ENCODE measurements at places on chromosomes 4 and X.

- DNase-seq = no peak
These were observed 8.7 kb upstream of the ZNF674 start for GRCh38 chrX:46553935-46554334.

DNA sequence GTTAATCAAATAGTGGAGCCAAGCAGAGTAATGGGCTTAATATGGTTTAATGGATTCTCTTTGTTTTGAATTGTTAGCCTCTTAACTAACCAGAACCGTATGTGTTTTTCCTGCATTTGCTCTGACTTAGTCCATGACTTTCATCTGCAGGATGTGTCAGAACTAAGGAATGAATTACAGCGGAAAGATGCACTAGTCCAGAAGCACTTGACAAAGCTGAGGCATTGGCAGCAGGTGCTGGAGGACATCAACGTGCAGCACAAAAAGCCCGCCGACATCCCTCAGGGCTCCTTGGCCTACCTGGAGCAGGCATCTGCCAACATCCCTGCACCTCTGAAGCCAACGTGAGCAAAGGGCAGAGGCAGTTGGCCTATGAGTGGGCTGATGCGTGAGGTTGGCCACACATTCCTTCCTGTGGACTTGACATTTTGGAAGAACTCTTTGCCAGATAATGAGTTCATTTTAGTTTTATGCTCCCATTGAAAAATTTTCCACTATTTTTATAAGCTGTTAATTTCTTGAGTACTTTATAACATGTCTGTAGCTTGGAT, 9.1 kb downstream of the MED28 start:
- DNase-seq = no peak

DNA sequence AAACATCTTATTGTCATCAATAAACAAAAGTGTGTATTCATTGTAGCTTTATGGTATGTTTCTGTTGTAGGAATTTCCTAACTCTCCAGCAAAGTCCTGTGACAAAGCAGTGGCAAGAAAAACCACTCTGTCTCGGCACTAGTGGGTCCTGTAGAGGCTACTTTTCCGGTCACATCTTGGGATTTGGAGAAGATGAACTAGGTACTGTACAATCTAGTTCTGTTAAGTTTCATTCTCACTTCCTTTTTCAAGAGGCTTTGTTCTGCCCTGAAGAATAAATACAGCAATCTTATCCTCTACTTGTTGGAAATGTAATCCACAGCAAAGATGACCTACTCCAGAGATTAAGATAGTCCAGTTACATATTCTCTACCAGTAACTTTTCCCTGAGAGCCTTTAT, 69.3 kb downstream of the HHIP start:
- DNase-seq = no peak

GRCh38 chr4:62622089-62622488, 1422.0 kb downstream of the ADGRL3 start:
- no peak for DNase-seq

- DNase-seq = peak; percentile 31
These were observed 11.8 kb upstream of the DTHD1 start for GRCh38 chr4:36269533-36270173.

GRCh38 chrX:67692246-67692645, 148.4 kb downstream of the AR start:
- no peak for DNase-seq

DNA sequence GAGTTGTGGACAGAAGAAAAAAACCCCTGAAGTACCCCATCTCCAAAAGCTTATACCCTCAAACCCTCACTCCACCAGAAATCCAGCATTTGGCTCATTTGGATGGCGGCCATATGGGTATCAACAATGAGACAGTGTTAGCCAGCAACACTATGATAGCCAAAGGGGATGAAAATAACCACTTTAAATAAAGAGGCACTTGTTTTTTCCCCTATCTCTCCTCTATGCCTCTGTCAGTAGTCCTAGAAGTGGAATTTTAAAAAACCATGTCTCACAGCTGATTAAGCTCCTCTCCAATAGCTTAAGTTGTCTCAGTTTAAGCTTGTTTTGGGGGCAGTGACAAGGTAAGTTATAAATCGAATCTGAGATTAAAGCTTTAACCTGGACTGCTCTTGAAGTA, 124.0 kb downstream of the MOSPD2 start:
- peak; percentile 1 for DNase-seq

DNA sequence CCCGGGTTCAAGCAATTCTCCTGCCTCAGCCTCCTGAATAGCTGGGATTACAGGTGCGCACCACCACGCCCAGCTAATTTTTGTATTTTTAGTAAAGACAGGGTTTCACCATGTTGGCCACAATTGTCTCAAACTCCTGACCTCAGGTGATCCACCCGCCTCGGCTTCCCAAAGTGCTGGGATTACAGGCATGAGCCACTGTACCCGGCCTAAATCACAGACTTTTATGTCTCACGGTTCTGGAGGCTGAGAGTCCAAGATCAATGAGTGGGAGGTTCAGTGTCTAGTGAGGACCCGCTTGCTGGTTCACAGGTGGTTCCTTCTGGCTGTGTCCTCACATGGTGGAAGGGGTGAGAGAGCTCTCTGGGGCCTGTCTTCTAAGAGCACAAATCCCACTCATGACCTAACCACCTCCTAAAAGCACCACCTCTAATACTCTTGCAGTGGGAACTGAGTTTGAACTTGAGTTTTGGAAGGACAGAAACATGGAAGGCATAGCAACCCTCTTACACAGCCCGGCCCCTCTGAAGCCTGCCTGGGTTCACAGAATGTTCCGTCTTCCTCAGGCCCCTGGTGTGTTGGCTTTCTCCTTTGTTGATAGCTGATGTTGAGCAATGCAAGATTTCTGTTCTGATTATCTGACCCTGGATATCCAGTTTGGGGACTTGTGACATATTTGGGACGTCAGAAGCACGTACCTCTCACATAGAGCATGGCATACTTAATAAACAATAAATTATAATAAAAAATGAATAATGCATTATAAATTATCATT, 1.9 kb upstream of the AKAP17A start:
- DNase-seq = no peak

GRCh38 chr4:2882341-2882740, 38.7 kb downstream of the ADD1 start:
- DNase-seq = no peak

DNA sequence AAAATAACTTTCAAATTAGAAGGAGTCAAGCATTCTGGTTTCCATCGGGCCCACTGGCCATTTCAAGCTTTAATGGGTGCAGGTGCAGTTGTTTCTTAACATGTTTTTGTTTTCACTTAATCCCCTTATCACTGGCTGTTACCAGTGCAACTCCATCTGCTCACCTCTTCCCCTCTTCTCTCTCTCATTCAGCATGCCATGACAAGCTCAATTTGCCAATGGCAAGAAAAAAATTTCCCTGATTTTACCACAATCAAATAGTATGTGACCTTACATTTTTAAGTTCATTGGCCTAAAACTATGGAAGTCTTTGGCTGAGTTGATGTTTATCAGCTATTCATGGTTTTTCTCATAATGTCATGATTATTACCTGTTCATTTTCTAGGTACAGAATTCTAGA, 299.1 kb upstream of the BMP3 start:
- DNase-seq = no peak

DNA sequence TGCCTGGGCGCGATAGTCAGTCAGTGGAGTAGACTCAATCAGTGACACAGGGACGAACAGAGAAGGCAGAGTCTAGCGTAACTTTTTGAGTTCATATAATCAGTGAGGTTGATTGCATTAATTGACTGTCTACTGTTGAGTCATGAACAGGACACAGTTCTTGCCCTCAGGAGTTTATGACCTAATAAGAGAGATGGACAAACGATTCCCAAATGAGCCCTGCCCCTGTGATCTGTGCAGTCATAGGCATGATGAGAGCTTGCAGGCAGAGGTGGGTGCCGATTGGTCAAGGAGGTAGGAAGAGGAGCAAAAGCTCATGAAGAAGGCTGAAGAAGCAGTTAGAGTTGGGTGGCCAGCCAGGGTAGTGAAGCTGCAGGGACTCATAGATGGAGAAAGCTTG, 57.1 kb downstream of the ADD1 start:
- no peak for DNase-seq

DNA sequence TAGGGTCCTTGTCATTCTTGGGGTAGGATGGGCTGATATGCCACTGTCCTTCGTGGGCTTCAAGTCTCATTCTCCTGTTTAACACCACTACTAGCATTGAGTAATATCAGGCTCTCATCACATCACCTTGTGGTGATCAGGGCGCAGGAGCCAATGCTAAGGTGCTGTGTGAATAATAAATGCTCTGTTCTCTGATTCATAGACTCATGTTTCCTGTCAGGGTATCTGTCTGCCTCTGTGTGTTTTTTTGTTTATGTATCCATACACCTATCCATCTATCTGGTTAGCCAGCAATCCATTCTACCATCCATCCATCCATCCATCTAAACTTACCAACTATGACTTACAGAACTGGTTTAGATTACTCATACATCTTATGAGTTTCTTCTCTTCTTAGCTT, 525.1 kb upstream of the ATOH1 start:
- no peak for DNase-seq

- peak; percentile 35 for DNase-seq
These were observed 69.6 kb upstream of the C4orf50 start for GRCh38 chr4:6087669-6088341.

DNA sequence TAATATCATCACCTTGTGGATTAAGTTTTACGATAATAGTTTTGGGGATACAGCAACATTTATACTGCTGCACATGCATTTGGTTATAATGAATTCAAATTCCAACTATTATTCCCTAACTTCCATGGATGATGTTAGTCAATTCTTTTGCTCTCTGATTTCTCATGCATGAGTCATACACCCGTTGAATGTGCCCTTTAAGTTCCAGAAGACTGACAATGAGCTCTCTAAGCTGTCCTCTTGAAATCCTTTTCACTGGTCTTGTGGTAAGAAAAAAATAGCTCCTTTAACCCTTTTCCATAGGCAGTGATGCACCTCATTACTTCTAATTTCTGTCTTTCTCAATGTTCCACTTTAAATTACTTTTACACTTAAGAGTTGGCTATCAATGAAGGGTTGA, 1095.2 kb upstream of the POU3F4 start:
- no peak for DNase-seq

DNA sequence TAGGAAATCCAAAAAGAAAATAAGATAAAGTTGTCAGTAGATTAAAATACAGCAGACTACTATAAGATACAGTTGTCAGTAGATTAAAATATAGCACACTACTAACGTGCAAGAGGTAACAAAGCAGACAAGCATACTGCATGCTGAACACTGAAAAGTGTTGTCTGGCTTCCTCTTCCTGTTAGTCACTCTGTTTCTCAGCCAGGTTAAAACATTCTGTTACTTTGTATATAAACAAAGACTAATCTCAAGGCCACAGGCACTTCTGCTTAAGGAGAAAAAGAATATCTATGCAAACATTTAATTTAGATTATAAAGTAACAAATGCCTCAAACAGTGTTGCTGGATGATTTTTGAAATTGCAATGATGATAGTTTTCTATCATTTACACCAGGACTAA, 41.0 kb upstream of the SCD5 start:
- DNase-seq = no peak

DNA sequence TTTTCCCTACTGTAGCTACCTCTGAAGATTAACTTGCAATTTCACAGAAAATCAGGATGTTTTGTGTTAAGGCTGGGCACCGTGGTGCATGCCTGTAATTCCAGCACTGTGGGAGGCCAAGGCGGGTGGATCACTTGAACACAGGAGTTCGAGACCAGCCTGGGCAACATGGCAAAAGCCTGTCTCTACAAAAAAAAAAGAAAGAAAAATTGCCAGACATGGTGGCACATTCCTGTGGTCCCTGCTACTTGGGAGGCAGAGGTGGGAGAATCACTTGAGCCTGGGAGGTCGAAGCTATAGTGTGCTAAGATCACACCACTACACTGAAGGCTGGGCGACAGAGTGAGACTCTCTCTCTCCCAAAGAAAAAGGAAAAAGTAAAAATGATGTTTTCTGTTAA, 27.4 kb downstream of the APELA start:
- no peak for DNase-seq

DNA sequence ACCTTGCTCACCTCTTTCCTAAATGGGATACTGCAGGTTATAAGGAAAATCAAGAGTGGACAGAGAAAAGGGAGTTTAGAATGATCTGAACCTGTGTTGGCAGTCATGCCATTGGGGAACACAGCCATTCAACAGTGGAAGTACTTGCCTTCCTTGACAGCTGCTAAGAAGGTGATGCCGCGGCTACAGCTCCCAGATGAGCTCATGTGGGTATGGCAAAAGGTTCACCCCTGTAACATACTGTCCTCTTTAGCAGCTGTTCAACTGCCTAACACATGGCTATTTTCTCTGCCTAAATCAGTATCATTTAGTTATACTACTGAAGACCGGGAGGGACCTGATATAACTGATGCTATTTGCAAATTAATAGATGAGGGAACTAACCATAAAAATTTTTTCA, 76.8 kb downstream of the DCHS2 start:
- no peak for DNase-seq

GRCh38 chr4:132387060-132387459, 762.0 kb upstream of the PCDH10 start:
- DNase-seq = no peak

- peak; percentile 25 for DNase-seq
These were observed 66.9 kb downstream of the ARHGEF38 start for GRCh38 chr4:105619188-105619931.

GRCh38 chrX:7223271-7223670, 75.3 kb upstream of the PUDP start:
- DNase-seq = no peak

DNA sequence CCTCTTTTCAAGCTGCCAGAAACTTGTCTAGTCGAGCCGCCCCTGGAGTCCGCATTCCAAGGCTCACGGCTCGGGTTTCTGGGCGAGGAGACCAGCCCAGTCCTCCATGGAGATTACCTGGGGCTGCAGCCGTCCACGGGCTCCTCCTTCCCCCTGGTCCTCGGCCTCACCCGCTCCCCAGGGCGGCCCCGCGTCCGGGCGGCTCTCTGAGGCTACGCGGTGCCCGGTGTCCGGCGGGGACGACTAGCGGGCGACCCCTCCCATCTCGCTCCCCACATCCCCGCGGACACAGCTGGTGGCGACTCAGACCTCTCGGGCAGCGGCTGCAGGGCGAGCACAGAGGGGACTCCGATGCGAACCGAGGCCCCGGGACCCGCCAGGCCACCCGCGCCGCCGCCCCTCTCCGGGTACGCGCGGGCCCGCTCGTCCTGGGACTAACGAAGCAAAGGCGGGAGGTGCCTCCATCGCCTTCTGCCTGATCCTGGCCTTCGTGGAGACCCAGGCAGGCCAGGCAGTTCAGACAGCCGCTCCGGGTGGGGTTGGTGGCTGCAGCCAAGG, 159.4 kb downstream of the TRAM1L1 start:
- DNase-seq = no peak

- no peak for DNase-seq
These were observed 19.7 kb downstream of the SLAIN2 start for GRCh38 chr4:48361012-48361400.

- DNase-seq = no peak
These were observed 7.8 kb downstream of the WWC2 start for GRCh38 chr4:183106839-183107238.

DNA sequence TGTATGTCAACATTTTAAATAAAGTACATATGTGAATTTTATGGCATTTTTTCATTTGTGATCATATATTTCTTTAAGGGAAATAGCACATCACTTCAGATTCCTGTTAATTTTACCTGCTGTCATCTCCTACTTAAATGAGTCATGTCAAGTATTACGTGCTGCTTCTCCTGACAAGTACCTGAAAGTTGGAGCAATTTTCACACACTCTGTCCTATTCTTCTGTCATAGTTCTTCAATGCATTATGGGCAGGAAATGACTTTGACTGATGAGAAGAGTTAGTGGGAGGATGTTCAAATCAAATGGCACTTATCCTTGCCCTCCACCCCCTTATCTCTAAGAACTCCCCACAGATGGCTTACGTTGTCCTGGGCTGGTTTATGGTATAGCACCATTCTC, 64.2 kb upstream of the SYTL5 start:
- DNase-seq = no peak

- no peak for DNase-seq
These were observed 106.2 kb upstream of the RAPGEF2 start for GRCh38 chr4:158996669-158997074.
